Common myeloid progenitor, CD34-positive (primary cell): ENCODE measurements at places on chromosomes 6 and 20.

DNA sequence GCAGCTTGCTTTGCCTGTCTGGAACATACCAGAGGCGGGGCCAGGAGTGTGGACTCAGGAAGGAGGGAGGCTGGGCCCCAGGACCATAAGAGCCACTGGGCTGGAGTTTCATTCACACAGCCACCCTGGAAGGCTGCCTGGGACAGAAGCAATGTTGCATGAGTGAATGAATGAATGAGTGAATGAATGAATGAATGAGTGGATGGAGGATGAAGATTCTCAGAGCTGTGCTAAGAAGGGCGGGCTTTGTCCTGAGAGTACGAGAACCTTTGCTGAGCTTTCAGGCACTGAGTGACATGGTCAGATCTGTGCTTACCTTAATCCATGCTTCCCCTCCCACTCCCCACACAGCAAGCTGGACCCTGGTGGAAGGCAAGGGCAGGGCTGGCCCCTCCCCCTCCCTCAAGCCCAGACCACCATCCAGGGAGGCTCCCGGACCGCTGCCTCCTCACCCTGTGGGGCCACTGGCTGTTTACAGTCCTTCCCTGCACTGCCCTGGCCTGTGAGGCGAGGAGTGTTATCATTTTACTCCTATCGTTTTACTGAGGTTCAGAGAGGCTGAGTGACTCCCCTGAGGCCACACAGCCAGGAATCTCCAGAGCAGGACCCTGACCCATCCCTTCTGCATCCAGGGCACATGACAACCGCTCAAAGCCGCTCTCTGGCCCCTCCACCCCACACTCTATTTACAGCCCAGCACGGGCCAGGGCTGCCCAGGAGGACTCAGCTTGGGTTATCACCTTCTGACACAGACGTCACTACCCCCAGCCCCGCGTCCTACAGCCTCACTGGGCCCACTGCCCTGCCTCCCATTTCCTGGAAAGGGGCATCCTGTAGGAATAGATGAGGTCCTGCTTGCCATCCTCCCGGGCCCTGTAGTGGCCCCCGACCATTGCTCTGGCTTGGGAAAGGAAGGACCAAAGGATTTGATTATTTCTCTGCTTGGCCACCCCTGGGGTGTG is 269.7 kb downstream of the TAF4 start:
- DNase-seq = no peak

GRCh38 chr20:49380337-49380780 is 102.1 kb downstream of the KCNB1 start:
- DNase-seq = no peak

- peak; percentile 47 for DNase-seq
Observed at GRCh38 chr20:57439432-57439831, 48.2 kb downstream of the RBM38 start.

DNA sequence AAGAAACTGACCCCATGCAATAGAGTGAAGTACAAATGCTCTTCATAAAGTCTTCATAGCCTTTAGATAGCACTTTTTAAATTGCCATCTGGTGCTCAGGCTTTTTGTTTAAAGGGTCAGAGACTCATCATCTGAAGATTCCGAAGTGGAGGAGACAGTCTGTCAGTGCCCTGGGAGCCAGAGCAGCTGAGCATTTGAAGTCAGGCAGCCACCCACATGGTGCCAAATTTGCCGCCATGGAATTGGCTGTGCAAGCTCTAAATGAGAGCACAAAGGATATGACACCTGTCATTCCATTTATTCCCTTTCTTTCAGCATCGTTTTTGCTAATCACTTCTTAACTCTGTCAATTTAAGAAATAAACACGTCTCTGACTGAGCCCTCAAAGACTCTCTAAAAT is 32.8 kb upstream of the CEP162 start:
- DNase-seq = no peak

DNA sequence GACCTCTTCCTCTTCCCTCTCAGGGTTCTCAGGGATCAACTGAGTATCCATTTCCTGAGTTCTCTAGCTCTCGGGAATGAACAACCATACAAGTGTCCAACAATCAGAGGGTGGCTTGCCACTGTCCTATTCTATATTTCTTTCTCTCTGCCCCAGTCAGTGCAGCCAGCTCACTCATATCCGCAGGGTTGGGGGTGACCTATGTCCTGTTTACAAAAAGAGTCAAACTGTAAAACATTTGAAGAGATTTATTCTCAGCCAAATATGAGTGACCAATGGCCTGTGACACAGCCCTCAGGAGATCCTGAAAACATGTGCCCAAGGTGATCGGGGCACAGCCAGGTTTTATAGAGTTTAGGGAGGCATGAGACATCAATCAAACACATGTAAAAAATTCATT is 10.8 kb upstream of the BTN3A2 start:
- DNase-seq = no peak

DNA sequence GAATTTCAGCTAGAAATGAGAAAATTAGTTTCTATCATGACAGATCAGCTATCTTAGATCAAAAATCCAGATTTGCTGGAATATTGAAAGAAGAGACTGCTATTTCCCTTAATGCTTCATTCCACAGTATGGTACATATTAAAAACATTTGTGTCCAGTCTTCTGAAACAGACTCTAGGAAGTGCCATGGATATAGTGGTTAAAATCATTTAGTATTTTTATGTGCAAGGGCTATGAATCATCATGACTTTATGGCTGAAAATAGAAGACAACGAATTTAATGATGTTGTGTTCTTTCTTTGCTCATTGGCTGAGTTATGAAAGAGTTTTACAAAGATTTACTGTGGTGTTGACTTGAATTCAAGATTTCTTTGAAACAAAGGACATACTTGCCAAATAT is 146.6 kb downstream of the ANKRD60 start:
- no peak for DNase-seq

DNA sequence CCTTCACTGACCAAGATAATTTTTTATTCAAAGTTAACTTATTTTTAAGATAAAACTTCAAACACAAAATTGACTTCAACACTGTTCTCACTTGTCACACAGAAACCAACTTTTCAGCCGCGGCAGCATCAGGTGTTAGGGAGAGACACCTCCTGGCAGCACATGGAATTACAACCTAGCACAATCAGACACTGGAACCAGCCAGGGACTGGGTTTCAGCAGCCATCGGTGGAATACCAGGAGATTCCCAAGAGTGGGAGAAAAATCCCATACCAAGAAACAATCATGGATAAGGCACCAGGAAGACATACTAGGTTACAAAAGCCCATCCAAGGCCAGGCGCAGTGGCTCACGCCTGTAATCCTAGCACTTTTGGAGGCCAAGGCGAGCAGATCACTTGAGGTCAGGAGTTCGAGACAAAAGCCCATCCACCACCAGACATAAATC is 70.0 kb downstream of the SNX5 start:
- peak; percentile 82 for DNase-seq

DNA sequence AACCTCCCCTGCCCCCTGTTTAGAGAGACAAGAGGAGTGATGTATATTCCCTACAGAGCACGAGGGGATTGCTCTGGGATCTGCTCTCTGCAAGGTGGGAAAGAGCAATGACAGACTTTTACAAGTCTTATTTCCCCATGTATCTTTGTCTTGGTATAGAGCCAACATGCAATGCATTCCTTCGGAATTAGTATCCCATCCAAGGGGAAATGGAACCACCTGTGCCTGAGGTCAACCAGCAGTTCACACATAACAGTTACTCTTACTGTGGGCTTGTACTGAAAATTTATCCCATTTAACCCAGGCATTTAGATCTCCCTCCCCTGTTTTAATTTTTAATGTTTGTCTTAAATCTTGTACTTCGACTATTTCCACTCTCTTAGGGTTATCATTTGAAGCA is 250.4 kb downstream of the C6orf118 start:
- DNase-seq = no peak

DNA sequence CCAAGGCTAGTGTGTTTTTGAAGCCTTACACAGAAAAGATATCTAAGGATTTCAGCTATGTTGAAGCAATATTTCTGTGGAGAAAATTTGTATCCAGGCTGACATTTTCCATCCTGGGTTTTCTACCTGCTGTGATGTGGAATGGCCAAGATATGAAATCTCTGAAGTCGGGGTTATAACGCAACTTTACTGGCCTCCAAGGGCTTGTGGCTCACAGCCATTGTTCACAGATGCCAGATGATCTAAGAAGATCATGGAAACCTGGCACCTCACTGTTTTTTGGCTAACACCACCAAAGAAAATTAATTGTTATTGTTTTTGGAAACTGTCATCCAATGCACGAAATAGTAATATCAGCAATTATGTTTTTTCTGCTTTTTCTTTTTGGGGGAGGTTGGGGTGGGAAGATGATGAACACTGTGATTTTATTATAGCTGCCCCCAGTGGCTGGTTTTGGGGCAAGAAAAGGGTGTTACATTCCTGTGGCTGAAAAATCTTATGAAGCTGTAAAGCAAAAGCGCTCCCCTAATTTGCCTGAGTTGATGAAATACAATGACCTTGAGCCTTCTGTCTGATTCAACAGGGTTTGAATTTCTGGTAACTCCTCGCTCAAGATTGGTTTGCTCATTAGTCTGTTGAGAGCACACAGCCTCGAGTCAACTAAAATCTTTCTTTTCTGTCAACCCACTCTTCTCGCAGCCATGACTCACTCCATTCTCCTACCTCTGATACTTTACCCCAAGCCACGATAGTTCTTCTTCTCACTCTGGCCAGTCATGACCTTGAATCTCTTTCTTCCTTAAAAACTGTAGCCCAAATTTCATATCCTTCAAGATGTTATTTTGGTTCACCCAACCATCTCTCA is 236.7 kb downstream of the PAX1 start:
- no peak for DNase-seq

DNA sequence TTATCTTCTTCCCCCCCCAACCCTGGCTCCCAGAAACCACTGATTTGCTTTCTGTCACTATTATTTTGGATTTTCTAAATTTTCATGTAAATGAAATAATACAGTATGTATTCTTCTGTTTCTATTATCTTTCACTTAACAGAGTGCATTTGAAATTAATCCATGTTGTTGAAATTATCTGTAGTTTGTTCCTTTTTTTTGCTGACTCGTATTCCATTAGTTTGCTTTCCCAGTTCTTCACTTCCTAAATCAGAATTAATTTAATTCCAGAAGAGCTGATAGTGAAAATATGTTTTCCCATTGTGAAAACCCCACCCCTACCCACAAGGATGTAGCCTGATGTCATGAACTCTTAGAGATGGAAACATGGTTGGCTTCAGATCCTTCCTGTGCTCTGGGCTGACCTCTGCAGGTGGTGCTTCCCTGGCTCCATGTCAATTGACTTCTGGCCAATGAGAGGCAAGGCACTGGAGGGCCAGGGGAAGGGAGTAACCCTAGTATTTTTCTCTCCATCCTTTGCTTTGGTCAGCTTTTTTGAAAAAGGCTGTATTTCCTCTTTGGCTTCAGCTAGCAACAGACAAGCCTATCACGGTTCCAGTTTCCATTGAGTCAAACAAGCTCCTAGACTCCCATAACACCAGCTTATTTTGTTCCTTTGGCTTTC is 244.4 kb upstream of the HSF2 start:
- DNase-seq = no peak

DNA sequence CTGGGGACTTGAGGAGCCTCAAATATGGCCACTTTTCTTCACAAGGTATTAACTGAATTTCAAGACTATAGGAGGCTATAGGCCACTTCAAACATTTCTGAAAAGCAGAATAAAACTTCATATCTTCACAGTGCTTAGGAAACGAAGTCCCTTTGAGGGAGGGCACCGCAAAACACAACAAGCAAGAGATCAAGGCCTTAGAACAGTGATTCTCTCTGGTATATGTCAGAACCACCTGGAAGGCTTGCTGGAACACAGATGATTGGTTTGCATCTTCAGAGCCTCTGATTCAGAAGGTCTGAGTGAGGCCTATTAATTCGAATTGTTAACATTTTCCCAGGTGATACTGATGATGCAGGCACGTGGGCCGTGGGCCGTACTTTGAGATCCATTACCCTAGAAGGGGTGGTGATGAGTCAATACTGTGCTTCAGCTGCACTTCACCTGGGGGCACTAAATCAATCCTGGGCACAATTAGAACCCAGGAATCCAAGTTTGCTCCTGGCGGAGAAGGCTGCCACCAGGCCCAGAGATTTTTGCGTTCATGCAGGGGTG is 10.7 kb downstream of the SUN5 start:
- DNase-seq = no peak

DNA sequence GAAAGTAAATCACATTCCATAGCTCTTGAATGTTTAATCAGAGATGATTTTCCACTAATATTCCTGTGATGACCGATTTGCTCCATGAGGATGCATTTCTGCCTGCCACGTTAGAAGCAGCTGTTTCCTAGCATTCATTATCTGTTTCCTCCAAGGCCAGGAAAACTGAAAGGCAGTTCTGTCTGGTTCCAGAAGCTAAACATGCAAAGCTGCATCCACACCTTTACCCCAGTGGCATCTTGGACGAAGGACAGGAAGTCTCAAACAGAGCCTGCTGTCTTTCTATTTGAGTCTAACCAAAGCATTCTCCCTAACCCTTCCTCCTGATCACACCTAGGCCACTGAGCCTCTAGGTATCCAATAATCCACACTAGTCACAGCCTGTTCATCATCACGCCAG is 27.6 kb downstream of the CNKSR3 start:
- DNase-seq = no peak

GRCh38 chr6:75368151-75368779 is 83.7 kb upstream of the TMEM30A start:
- DNase-seq = no peak

- no peak for DNase-seq
Observed at GRCh38 chr6:44133003-44133931, 5.9 kb downstream of the TMEM63B start.

GRCh38 chr20:20076297-20077065 is 24.1 kb downstream of the CFAP61 start:
- no peak for DNase-seq

DNA sequence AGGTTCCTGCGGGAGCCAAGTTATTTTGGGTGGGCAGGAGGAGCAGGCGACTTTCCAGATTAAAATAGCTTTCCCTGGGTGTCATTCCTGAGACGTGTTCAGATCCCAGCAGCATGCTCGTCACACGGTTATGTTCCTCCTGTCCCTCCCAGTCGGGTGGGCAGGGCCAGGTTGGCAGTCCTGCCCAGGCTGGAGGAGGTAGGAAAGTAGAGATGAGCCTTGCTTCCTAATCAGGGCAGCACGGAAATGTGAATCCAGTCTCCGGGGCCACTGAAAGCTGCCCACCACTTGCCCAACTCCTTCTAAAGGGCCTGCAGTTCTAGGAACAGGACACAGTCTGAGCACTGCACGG is 137.0 kb downstream of the MRPL14 start:
- DNase-seq = no peak

DNA sequence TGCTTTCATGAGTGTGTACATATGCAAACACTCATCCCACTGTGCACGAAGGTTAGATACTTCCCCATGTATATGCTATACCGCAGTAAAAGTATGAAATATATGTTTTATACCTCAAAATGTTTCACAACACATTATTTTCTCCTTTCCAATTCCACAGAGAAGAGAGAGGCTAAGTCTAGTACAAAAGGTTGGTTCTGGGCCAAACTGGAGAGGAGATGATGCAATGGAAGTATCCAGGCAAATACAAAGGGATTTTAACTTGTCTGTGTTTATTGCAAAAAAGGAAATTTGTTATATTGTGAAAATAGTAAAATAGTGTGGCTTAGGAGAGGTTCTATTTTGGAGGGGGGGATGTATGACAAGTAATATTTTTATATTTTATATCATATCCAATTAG is 112.6 kb downstream of the PLCB1 start:
- no peak for DNase-seq

- peak; percentile 76 for DNase-seq
Observed at GRCh38 chr6:167706313-167707109, 120.2 kb upstream of the AFDN start.
